ENCODE measurements at places on chromosomes 12 and 14. TPM values are rescaled to one million over a fixed set of nuclear protein-coding genes. Genes with fewer than 3 reads are reported as not detected.

- no peak for DNase-seq
Observed at GRCh38 chr14:64195199-64195598, 99.0 kb downstream of the ESR2 start.

DNA sequence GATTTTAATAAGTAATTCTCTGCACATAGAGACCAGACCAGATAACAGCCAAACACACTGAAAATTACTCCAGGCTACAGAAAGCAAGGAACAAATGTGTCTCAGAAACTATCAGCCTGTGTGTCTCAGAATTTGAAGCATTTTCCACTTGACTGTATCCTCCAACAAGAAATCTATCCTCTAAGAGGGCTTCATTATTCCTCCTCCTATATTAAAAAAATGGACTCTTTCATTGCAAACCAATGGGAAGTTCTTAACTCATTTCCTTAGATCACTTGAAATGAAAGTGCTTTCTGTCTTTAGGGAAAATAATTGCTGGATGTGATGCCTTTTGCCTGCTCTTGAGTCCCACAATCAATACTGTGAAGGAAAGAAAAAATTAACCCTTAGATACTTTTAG lies 2.3 kb downstream of the ST8SIA1 start:
- DNase-seq, result no peak

Gene DHRS4
- total RNA-seq, result 49.4 TPM

GRCh38 chr14:103802356-103802755 lies 45.0 kb downstream of the PPP1R13B start:
- DNase-seq, result no peak

- peak; percentile 41 for DNase-seq
Observed at GRCh38 chr14:32004300-32004699, 72.8 kb upstream of the ARHGAP5 start.

- DNase-seq, result no peak
Observed at GRCh38 chr12:94798113-94798512, 147.8 kb upstream of the TMCC3 start.

GRCh38 chr12:6604259-6605029 lies 2.7 kb downstream of the CHD4 start:
- no peak for DNase-seq

GRCh38 chr14:65412856-65413738 lies 567 bp downstream of the FUT8 start:
- peak; percentile 17 for DNase-seq

- no peak for DNase-seq
Observed at GRCh38 chr12:25713264-25713663, 160.2 kb upstream of the LMNTD1 start.

DNA sequence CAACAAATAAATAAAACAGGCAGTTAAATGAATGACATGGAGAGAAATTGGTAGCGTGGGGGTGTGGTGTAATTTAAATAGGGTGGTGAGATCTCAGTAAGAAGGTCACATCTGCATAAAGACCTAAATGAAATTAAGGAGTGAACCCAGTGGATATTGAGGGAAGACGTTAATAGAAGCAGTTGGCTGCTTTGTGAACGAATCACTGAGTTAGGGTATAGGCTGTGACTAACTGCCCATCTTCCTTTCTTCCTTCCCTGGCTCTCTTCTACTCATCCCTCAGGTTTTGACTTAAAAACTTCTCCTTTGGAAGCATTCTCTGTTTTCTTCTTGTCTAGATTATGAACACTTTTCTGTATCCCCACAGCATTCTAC lies 64.7 kb downstream of the BTG1 start:
- no peak for DNase-seq

DNA sequence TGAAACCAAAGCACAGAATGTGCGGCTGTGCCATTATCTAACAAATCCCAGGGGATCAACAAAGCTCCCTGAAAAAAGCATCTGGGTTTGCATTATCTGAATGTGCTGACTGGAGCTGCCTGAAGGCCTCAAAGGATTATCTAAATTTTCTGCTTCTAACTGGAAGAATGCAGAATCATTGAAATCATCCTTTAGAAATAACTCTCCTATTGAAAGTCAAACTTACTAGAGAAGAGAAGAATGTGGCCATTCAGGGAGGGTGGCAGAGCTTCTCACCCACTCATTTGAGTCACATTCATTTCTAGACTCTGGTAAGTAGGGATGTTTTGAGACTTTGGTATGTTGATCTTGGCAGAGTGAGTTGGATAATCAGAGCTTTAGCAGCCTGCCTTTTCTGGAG lies 220.6 kb upstream of the RGS6 start:
- DNase-seq, result no peak

Gene HIF1A
- 211 TPM for total RNA-seq

All from HepG2 (cell line).